Melanocyte of skin (primary cell): ENCODE measurements at places on chromosomes 12 and 14. TPM values are rescaled to one million over a fixed set of nuclear protein-coding genes. Genes with fewer than 3 reads are reported as not detected.

MPHOSPH9 gene
- total RNA-seq, result 33.0 and 70.5 TPM in 2 replicates

KLHL33 gene
- under 0.01 and 0.15 TPM in 2 replicates for total RNA-seq

HOXC11 gene
- not detected in 2 replicates for total RNA-seq

DHH gene
- 0.15 and 0.33 TPM in 2 replicates for total RNA-seq

SYT1 gene
- total RNA-seq, result under 0.01 TPM in 2 replicates

C12orf42 gene
- not detected in 2 replicates for total RNA-seq

M6PR gene
- 348 and 432 TPM in 2 replicates for total RNA-seq

PAH gene
- total RNA-seq, result not detected in 2 replicates

HOXC4 gene
- total RNA-seq, result 3.3 and 3.5 TPM in 2 replicates

HVCN1 gene
- 0.67 and 0.77 TPM in 2 replicates for total RNA-seq

CYP46A1 gene
- 0.15 and 0.33 TPM in 2 replicates for total RNA-seq

FLRT2 gene
- 3.7 and 11.9 TPM in 2 replicates for total RNA-seq

PTPRR gene
- total RNA-seq, result not detected in 2 replicates

FOXA1 gene
- total RNA-seq, result not detected in 2 replicates

EMP1 gene
- total RNA-seq, result 140 and 195 TPM in 2 replicates

KCNJ8 gene
- under 0.01 and 0.73 TPM in 2 replicates for total RNA-seq

CREBL2 gene
- total RNA-seq, result 31.3 and 48.9 TPM in 2 replicates

RTN1 gene
- under 0.01 and 0.34 TPM in 2 replicates for total RNA-seq

RASSF9 gene
- total RNA-seq, result not detected in 2 replicates
